CD4-positive, alpha-beta T cell treated with Interferon alpha-2 for 1 hour (primary cell): ENCODE measurements at places on chromosomes 13 and 19.

DNA sequence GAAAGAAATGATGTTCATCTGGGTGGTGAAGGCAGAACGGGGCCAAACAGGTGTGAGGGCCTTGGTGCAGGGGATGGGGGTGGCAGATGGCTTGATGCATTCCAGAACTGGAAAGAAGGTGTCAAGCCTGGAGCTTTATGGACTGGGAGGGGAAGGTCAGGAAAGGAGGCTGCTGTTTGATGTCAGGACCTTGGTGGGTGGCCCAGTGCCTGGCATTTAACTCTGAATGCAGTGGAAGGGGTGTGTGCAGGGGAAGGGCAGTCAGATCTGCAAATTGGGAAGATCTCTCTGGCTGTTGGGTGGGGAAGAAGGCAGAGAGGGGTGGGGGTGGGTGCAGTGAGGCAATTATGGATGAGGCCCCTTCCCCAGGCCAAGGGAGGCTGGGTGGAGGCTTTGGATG lies 11.7 kb downstream of the KCTD15 start:
- DNase-seq: no peak

DNA sequence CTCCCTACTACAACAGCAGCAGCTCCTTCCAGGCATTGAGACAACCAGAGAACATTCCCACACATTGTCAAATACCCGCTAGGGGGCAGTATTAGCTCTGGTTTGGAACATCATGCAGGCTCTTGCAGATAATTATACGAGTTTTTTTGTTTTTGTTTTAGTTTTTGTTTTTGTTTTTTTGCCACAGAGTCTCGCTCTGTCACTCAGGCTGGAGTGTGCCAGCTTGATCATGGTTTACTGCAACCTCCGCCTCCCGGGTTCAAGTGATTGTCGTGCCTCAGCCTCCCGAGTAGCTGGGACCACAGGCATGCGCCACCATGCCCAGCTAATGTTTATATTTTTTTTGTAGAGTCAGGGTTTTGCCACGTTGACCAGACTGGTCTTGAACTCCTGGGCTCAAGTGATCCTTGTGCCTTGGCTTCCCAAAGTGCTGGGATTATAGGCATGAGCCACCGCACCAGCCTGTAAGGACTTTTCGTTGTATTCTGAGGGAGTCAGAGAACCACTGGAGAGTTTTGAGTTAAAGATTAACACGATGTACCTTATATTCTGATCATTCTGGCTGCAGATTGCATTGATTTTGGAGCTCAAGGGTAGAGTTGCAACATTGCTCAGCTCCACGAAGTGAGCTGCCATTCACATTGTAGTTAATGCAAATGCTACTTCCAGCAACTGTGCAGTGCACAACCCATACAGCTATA lies 41.7 kb upstream of the CEACAM20 start:
- peak; percentile 46 for DNase-seq

DNA sequence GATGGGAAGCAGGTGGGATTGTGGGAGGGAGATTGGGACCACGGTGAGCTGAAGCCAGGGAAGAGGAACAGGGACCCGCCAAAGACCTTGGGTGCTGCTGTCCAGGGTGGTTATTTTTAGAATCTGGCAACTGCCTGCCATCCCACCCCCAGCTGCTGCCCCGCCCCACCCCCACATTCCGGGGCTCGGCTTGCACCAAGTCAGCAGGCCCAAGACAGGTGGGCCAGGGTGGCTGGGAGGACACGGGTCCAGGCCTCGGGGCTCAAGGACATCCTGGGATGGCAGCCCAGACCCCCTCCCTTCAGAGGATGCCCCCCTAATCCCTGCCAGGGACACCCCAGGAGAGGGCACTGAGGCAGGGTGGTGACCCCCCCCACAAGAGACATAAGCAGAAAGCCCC lies 827 bp downstream of the CKM start:
- no peak for DNase-seq

DNA sequence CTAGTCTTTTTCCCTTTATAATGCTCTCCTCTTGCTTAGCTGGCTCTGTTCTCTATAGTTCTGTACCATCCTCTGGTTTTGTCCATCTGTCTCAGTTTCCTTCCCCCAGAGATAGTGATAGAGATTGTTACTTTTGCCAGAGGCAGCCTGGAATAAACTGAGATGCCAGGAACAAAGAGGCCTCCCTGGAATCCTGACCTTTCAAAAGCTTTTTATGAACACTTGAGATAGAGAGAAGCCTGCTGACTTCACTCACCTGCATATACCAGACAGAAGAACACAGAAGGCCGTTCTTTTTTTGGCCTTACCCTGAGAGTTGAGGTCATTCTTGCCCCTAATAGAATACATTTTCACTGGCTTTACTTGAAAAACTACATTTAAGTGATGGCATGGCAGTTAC lies 150.2 kb downstream of the LHFPL6 start:
- DNase-seq: no peak

GRCh38 chr13:105070452-105070851 lies 1465.0 kb downstream of the EFNB2 start:
- no peak for DNase-seq

- DNase-seq: no peak
Measured at GRCh38 chr13:48266701-48267639, 34.0 kb downstream of the ITM2B start.
